ENCODE measurements at places on chromosomes 13 and 19.

- DNase-seq: no peak
These were observed 5.2 kb upstream of the ZNF836 start for GRCh38 chr19:52176574-52176973.

GRCh38 chr13:54607421-54607820 is 1578.8 kb downstream of the OLFM4 start:
- no peak for DNase-seq

DNA sequence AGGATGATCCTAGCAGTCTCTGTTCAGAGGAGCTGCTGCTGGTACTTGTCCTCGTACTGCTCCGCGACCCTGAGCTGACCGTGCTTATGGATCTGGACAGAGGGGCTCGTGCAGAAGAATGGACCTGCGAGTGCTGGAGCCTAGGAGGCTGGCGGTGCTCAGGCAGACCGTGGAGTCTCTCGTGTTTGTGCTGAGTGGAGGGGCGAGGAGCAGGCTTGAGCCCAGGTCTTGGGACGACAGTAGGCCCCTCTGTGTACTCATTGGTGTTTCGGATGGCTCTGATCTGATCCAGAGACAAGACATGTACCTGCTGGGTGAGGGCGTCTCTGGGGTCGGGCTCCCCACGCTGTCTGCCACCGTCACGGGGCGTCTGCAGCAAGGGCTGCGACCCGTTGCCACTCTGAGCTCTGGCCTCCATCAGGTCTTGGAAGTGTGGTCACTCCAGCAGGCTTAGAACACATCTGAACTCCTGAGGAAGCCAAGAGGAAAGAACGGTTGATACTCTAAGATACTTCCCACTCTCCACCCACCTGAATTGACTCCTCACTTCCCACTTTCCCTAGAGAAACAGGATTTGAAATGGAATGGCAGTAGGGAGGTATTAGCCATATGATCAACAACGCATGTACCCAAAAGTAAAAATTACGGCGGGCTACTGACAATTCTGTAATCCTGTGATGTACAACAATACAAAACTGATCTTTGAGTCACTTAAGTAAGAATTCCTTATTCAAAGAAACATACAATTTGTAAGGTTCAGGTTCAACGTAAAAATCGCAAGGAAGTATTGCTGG is 3.4 kb downstream of the SPRY2 start:
- no peak for DNase-seq

- no peak for DNase-seq
These were observed 256.9 kb downstream of the SPRY2 start for GRCh38 chr13:80083853-80084676.

DNA sequence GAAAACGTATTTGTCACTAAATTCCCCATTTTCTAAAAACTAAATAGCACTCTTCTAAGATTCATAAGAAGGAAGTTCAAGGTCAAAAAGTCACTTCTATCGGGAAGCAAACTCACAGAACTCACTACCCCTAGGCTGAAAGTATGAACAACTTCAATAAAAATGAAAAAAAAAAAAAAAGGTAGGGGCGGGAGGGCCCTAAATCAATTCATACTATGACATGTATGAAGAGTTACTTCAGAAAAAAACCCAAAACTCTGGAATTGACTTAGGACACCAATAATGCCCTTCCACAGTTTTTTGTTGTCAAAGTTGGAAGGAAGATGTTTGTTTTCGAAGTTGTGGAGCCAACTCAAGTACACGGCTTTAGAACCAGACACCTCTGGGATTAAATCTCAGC is 1.1 kb downstream of the SUCLA2 start:
- no peak for DNase-seq

- DNase-seq: no peak
These were observed 10.4 kb downstream of the ATP4B start for GRCh38 chr13:113647351-113648215.

DNA sequence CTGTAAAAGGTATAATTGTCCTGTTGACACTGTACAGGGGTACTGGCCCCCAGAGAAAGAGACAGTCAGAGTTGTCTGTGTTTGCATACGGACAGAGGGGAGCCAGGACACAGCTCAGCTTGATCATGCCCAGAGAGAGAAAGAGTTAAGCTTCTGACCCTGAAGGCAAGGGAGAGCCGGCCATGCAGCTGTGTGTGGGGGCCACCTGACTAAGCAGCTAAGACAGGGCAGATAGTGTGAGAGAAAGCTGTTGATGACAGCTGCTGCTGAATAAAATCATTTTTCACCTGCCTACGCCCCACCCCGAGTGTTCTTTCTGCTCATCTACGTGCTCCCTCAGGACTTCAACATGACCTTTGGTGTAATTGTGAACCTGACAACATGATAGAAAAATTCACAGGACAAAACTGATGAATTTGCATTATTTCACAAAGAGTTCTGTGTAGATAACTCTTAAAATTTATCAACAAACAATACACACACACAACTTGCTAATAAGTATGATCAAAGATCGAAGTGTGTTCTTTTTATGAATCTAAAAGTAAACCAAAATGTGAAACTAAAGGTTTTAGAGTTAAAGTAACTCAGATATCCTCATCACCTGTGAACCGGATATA is 1294.3 kb upstream of the ATXN8OS start:
- no peak for DNase-seq

- no peak for DNase-seq
These were observed 13.8 kb downstream of the TGFB1 start for GRCh38 chr19:41339936-41340335.
